Stimulated activated CD4-positive, alpha-beta T cell treated with anti-CD3 and anti-CD28 coated beads, Interleukin-1b, Interleukin-23, amount 100 ng/mL, for 24 hours (primary cell): ENCODE measurements at places on chromosomes 2 and 18.
A peak's percentile ranks its signal among the peaks of the same experiment; 100 is the strongest.

DNA sequence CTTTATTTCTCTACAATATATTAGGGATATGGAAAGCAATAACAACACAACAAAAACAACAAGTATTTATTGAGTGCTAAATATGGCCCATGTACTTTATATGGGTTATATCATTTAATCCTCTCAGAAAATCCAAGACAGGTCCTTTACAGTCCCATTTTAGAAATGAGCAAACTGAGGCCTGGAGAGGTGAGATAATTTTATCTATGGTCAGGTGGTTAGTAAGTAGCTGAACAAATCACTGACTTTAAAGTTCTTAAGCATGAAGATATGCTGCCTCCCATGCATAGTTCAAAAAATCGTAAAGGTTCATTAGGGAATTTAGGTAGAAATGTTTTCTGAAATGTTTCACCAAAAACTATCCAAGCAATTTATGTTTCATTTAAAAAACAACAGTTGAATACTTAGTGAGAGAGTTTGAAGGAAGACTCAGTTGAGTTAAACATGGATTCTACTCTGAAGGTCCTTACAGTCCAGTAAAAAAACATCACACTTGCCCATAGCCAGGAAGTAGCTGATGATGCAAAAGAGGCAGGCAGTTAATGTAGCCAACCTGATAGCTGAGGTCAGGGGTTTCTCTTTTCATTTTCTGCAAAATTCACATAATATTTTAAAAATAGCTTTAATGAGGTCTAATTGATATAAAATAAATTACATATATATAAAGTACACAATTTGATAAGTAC, 7.6 kb upstream of the NFE2L2 start:
- no peak for DNase-seq

DNA sequence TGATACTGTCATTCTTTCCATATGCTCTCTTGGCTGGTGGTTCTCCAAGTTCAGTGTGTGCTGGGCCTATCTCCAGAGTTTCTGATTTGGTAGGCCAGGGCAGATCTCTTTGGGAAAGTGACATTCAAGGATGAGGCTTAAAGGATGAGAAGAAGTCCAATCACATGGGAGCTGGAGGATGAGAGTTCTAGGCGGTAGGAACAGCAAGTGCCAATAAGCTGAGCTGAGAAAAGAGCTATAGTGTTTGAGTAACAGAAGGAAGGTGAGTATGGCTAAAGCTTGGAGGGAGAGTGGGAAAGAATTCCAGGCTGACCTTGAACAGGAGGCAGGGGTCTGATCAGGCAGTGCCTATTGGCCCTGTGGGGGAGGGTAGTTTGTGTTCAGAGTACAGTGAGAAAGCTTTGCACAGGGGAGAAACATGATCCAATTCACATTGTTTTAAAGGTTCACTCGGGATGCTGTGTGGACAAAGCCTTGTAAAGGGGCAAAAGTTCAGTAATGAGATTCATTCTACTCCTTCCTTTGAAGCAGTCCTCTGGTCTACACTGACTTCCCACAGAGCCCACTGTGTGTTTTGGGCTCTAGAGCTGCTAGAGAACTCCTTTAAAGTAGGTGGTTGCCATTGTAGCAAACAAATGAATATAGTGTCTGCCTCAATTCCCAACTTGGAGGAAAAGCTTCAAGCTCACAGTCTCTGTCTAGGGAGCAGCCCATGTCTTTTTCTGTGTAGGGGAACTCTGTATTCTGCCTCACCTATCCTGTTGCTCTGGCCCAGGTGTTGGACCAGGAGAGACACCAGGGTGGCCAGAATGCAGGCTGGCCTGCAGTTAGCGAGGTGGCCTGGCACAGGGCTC, 81.8 kb downstream of the FASTKD2 start:
- no peak for DNase-seq

GRCh38 chr18:8257851-8258434, 351.3 kb upstream of the RAB12 start:
- no peak for DNase-seq

- no peak for DNase-seq
Observed at GRCh38 chr2:57809230-57809629, 237.4 kb upstream of the VRK2 start.

DNA sequence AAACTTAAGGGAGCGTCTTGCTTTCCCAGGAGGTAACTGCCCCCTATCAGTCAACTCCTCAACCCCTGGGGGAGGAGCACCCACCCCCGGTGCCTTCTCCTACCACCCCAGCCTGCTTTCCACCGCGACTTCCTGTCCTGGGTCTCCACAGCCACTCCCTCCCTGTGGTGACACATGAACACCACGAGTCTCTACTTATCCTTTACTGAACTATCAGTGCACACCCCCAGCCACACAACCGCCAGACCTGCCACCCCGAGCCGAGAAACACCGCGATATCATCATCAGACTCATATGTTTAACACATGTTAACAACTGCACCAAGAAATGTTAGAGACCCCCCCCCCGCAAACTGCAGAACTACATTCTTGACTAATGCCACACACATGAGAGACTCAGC, 43.3 kb downstream of the LONRF2 start:
- DNase-seq: no peak

DNA sequence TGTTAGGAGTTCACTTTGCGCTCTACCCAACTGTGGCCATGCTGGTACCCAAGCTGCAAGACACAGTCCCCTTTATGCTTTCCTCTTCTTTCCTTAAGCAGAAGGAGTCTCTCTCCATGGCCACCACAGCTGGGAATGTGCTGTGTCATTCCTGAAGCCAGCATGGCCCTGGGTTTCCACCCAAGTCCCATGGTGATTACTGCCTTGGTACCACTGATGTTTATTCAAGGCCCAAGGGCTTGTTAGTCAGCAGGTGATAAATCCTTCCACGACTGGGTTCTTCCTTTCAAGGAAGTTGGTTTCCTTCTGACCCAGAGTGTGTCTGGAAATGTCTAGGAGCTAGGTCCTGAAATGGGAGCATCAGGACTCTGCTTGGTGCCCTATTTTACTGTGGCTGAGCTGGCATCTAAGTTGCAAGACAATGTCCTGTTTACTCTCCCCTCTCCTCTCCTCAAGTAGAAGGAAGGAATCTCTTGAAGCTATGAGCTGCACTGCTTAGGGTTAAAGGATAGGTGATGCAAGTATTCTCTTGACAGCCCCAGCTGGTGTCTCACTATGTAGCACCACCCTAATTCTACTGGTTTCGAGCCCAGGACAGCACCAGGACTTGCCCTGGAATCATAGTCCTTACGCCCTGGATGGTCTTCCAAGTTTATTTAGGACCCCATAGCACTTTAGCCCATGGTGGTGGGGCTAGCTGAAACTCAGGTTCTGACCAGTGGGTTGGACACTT, 18.7 kb upstream of the NUP35 start:
- DNase-seq: no peak

- no peak for DNase-seq
Observed at GRCh38 chr2:109242210-109242653, 113.2 kb downstream of the SH3RF3 start.

DNA sequence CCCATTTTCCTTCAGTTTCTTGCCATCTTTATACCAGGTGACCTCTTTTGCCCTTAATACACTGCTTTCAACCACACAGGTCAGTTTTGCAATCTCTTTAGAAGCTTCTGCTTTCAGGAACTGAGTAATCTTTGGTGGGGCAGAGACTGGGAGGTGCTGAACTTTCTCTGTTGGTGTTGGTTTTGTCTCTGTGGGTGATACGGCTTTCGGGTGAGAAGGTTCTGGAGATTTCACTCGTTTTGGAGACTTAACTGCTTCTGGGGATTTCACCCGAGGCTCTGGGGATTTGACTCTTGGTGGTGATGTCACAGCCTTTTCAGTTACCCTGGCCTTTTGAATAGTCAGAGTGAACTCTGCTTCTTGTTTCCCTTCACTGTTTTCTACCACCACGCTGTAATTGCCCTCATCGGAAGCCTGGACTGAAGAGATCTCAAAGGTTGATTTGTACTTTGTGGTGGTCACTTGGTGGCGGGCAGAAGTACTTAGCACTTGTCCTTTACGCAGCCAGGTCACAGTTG, 50.4 kb downstream of the PLEKHA3 start:
- peak; percentile 23 for DNase-seq

DNA sequence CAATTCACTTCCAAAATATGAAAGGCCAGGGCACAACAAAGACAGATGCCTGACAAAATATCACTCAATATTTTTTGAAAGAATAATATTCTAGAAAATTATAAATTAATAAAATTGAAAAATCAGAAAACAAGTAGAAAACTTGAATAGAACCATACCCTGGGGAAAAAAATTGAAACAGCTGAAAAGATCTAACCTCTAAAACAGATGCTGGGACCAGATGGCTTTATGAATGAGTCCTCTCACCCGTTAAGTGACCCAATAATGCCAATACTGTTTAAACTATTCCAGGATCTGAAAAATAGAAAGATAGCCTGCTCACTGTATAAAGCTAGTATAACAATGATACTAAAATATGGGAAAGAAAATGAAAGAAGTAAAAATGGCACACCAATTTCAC, 322.3 kb upstream of the VWC2L start:
- DNase-seq: no peak

DNA sequence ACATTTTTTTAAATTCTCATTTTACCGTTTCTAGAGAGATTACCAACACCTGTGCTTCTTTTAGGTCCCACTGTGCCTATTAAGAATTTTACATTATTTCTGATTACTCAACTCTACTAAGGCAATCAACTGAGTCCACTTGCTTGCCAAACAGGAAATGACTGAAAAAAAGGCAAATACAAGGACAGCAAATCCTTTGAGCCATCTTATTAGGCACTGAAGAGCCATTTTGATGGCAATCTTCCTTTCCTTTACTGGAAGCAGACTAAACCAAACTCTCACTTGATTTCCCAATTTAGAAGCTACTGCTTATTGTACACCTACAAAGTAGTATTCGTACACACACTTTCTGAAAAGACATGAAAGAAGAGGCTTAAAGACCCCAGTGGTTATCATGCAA, 121.4 kb upstream of the COL3A1 start:
- DNase-seq: no peak
